ENCODE measurements at places on chromosomes 3 and 15. TPM values are rescaled to one million over a fixed set of nuclear protein-coding genes. Genes with fewer than 3 reads are reported as not detected.

Gene RAB6B
- 88.3 TPM for total RNA-seq

Gene TFDP2
- total RNA-seq, result 35.9 TPM

Gene ADCY5
- total RNA-seq, result 22.1 TPM

Gene RNF13
- total RNA-seq, result 59.7 TPM

Gene SSUH2
- total RNA-seq, result 0.49 TPM

Gene ST8SIA2
- total RNA-seq, result 77.4 TPM
